ENCODE measurements at places on chromosomes 12 and 14.

- DNase-seq = no peak
These were observed 34.0 kb downstream of the VCPKMT start for GRCh38 chr14:50082308-50082742.

DNA sequence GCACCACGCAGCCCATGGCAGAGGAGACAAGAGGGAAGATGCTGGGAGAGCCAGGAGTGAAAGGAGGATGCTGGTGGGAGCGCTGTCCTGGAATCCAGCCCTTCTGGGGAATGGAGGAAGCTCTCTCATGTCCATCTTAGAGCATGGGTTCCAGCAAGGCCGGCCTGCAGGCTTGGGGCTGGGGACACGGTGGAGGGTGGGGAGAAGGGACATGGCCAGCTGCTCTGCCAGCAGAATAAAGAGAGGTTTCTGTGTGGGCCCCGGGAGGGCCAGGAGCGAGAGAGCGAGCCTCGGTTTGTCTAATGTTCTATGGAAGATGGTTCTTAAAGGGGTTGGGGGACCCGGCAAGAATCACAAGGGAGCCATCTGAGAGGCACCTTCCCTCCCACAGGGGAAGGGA is 60.2 kb downstream of the RIMBP2 start:
- no peak for DNase-seq

GRCh38 chr14:73935666-73936065 is 14.2 kb downstream of the FAM161B start:
- no peak for DNase-seq

DNA sequence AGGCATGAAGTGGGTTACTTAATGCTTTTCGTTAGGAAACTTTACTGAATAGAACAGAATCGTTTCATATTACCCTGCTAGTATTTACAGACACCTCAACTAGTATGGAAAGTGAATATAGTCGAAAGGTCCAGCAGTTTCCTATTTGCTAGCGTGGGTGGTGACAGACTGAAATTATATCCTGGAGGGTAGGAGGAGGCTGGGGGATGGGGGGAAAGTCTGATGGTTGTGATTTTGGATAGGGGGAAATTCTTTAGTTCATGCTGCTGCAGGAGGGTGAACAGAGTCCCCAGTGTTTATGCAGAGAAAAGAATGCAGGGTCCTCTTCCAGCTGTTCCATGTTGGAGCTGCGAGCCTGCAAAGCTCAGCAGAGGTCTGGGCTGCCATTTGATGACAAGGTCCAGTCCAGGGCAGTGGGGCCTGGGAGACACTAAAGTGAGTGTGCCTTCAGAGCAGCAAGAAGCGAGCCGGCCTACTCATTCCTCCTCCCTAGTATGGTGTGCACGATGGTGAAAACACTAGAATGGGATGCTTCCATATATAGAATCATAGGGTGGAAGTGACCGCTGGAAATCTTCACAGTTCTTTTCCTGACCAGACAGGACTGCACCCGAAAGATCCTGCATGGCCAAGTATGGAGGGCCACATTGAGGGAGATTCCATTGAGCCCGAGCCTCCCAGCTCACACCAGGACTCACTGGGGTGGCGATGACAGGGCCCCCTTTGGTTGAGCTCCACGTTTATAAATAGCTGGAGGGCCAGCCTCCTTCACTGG is 2.1 kb downstream of the SAMD4A start:
- DNase-seq = no peak

DNA sequence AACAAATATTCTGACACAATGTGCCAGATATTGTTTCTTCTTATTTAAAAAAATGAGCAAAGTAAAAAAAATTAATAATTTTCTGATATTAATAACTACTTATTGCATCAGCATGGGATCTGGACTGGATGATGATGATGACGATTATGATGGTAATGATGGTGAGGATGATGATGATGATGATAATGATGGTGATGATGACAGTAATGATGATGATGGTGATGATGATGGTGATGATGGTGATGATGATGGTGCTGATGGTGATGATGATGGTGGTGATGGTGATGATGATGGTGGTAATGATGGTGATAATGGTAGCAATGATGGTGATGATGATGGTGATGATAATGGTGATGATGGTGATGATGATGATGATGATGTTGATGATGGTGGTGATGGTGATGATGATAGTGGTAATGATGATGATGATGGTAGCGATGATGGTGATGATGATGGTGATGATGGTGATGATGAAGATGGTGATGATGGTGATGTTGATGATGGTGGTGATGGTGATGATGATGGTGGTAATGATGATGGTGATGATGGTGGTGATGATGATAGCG is 94.0 kb downstream of the SRRM4 start:
- no peak for DNase-seq
